C1 segment of cervical spinal cord (tissue), 14 donors: ENCODE measurements at places on chromosomes 4 and X.
A peak's percentile ranks its signal among the peaks of the same experiment; 100 is the strongest.

- no peak for DNase-seq
Measured at GRCh38 chrX:2614911-2615310, 76.2 kb upstream of the CD99 start.

GRCh38 chrX:153351981-153352380 lies 18.0 kb downstream of the ZNF275 start:
- DNase-seq = no peak

GRCh38 chr4:74414149-74414809 lies 30.7 kb upstream of the AREG start:
- no peak for DNase-seq

- DNase-seq = no peak
Measured at GRCh38 chr4:16573739-16574138, 324.7 kb downstream of the LDB2 start.

- DNase-seq = no peak
Measured at GRCh38 chrX:53082773-53083616, 828 bp downstream of the TSPYL2 start.

DNA sequence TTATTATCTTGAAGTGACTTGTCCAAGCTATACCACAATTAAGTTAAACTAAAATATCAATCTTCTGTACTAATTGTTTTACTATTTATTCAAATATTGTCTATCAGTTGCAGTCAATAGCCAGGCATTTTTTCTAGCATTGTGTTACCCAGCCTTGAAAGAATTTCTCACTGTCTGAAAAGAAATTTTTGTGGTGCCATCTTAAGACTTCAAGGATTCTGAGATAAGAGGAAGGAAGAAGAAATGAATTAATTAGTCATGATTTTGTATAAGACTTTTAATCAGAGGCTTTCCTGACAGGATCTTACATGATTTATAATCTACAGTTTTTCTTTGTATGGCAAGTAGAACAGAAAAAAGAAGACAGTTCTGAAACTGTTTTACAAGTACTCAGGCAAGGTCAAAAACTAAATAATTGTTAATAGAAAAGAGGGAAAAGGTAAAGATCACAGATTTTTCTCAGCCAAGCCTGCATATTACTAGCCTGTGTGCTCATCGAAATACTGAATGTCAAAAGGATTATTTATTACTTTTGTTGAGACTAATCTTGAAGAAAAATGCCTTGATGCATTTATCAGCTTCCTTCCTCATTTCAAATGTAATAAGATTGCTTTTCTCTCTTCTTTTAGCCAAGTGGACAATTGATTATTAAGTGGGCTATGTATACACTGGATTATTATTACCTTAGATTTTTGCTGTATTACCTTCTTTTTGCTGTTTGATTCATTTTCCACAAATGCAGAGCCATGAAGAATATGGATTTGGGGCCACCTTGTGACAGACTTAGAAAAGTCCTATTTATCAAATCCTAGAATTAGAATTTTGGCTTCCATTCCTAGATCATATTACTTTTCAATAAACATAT lies 53.8 kb downstream of the CXCL1 start:
- no peak for DNase-seq

DNA sequence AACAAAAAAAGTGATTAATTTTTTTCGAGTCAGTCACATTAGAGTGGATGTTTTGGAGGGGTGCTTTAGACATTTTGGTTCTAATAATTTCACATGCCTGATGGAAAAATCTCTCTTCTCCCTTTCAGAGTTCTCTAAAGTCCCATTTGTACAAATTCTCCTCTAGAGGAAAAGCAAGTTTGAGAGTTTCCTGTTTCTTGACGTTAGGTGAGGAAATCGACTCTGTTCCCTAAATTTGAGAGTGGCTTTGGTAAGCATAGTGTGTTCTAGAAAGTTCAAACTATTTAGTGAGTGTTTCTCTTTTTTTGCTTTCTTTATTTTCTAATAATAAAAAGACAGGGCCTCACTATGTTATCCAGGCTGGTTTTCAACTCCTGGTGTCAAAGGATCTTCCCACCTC lies 1.6 kb upstream of the ATP6AP2 start:
- no peak for DNase-seq

- DNase-seq = no peak
Measured at GRCh38 chrX:72705814-72706213, 8.3 kb downstream of the PHKA1 start.

GRCh38 chrX:45140812-45141211 lies 59.9 kb downstream of the DIPK2B start:
- DNase-seq = no peak

DNA sequence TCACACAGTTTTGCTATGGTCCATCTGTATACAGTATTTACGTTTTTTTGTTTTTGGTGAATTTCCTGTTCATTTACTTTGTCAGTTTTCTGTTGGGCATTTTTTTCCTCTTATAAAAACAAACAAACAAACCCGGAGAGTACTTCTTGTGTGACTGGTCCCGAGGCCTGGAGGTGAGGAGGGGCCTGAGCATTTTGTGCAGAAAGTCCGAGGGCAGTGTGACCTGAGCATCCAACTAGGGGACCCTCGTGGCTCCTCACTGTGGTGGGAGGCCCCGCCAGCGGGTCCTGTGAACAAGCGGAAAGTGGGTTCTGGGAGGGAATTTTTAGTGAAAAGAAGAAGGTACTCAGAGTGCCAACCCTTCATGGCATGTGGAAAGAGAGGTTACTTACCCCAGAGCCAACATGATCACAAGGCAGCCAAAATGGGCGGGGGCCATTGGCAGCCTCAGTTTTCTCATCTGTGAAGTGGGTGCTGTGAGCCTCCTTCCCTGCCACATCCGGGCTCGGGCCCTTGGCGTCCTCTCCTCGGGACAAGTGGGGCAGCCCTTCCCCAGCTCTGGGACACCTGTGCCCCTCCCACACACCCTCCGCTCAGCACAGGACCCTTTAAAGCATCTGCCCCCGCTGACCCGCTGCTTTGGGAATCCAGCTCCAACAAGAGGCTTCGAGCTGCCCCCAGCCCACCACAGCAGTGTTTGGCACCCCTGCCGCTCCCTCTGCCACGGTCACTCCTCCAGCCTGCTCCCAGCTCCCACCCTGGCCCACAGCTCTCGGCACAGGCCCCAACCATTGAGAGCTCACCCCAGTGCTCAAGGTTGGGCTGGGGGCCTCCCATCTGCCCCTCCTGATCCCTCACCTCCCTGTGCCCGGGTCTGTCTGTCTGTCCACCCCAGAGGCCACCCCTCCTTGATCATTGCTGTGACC lies 22.8 kb upstream of the GPR78 start:
- DNase-seq = no peak

DNA sequence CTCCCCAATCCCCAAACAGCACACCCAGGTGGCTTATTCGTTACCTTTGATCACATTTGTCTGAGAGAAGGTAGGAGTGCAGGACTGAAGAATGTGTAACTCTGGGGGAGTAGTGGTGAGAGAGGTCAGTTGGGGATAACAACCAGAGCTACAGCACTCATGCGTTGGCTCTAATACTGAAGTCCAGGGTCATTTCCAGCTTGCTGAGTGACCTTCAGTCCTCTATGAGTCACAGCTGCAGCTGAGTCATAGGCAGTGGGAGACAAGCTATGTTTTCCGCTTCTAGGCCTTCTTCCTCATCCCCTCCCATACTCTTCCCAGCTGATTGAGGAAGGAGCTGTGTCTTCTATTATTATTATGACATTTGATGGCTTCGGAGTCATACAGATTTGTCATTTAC lies 31.6 kb upstream of the CT47C1 start:
- no peak for DNase-seq

DNA sequence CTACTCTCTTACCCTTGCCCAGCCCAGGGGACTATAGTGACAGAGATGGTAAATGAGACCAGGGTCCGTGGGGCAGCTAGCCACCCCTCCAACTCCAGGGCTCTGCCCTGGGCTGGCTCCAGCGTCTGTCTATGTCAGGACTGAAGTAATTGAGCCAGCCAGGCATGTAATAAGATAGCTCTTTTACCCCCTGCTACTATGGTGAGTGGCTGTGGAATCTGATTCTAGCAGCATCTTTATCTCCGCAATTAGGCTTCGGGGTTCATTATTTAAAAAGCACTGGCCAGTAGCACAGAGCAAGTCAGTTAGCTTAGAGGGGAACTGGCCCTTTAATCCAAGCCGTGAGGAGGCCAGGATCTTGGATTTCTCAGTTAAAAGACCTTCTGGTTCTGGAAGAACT lies 123.3 kb upstream of the RAI2 start:
- no peak for DNase-seq

GRCh38 chr4:88939697-88940096 lies 117.3 kb downstream of the FAM13A start:
- no peak for DNase-seq

DNA sequence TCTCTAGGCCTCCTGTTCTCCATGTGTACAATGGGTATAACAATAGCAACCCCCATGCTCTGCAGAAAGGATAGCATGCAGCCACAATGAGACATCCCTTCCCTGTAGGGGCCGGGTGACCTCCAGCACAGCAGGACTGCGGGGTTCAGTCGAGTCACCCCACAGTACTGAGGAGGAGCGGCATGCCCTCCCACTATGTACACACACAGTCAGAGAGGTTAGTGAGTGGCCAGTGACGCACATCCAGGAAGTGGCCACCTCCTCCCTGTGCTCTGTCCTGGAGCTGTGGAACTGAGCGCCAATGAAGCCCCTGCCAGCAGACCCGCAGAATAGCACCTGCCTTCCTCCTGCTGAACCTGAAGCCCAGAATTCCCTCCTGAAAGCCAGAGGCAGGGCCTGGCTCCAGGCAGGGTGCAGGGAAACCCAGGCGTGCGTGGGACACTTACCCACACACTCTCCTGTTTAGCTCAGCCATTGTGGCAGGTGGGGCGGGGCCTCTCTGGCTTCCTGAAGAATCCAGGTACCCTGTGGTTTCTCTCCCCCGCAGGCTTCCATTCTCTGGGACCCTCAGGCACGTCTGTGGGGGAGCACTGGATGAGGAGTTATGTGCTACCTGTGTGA lies 50.0 kb downstream of the WFS1 start:
- DNase-seq = no peak

- no peak for DNase-seq
Measured at GRCh38 chrX:114152130-114152529, 431.8 kb upstream of the HTR2C start.

GRCh38 chr4:181525634-181526033 lies 717.6 kb upstream of the TENM3 start:
- DNase-seq = no peak

DNA sequence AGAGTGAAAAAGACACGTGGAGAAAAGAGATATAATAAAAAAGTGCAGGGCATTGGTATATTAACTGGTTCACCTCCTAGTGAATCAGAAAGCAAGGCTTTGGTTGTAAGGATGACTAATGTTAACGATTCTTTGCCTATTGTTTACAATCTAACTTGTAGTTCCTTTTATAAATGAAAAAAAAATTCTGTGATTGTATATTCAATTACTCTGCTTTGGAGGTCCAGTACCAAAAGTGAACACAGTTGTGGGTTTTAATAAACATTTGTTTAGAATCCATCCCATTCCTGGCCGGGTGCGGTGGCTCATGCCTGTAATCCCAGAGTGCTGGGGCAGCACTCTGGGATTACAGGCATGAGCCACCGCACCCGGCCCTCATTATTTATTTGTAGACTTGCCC lies 36.9 kb upstream of the PRSS12 start:
- no peak for DNase-seq

DNA sequence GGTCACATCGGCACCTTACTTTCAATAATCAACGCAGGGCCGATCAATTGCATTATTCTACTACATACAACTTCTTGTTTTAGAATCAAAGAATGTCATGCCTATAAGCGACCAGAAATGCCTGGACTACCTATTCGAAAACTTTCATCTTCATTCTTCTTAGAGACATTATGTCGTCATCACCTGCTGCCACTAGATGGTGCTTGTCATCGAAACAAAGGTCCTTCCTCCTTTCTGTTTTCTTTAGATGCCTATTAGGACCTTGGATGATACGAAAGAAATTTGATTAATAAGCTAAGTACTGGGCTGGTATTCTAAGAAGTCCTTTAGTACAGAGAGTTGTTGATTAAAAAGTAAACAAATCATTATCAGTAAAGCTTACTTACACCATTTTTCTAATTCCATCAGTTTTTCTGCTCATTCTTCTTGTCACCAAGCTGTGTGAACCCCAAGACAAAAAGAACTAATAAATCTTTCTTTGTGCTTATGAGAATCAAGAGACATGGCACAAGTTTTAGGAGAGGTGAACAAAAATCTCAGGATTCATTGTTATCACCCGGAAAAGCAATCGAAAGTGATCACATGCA lies 154.5 kb upstream of the SLC4A4 start:
- DNase-seq = peak; percentile 7

GRCh38 chr4:73450398-73451004 lies 14.5 kb downstream of the AFP start:
- DNase-seq = no peak

- no peak for DNase-seq
Measured at GRCh38 chr4:142485452-142485851, 360.6 kb downstream of the INPP4B start.

DNA sequence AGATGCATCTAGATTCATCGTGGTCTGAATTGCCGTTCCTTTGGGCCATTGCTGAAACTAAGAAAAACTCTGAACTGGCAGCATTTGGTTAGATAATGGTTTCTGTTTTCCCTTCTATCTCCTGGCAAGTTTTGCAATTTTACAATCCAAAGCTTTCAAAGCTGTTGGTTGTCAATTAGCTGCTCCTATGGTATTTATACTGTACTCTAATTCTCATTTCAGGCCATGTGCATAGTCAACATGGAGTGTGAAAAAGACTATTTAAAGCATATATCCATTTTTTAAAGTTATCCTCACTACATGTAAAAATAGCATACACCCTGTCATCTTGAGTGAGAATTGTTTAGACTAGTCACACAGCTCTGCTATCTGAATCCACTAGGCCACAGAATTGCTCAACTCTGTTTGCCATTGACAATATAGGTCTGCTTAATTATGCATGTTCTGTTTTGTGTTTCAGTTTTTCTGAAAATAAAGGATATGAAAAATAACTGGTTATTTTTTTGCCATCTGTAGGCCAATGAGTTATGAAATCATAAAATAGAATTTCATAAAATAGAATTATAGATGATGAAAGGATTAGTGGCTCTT lies 27.7 kb upstream of the TEC start:
- no peak for DNase-seq

DNA sequence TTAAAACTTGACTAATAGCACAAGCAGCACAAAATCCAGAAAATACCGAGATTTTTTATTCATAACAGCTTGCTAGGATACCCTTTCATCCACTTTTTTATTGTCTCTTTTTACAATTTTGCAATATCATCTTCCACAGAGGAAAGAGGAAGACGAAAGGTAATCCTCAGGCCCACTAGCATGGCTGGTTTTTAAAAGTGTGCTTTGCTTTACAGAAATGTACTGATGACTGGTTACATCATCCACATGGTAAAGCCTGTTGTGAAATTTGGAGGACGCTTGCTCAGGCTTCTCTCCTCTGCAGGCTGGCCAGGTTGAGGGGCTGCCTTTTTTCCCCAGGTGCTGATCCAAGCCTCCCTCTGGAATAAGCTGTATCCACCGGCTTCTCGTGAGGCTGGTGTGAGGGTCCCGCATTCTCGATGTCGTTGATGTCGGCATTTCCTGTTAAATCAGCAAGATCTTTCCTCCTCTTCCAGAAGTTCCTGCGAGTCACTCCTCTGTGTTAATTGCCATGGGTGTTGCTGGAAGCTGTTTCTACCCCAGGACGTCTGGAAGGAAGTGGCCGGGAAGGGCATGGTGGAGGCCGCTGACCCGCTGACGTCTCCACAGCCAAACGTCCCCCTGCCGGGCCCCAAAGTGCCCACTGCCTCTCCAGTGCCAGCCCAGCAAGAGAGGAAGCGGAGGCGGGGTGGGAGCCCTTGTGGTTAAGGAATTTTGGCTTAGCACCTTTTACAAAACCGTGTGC lies 5.8 kb upstream of the DGKQ start:
- DNase-seq = no peak

GRCh38 chr4:139988863-139989765 lies 164.9 kb downstream of the MAML3 start:
- no peak for DNase-seq

- DNase-seq = no peak
Measured at GRCh38 chrX:11462648-11463047, 169.4 kb downstream of the AMELX start.
